Caudate nucleus (tissue), 63 donors: ENCODE measurements at places on chromosomes 3 and 15.
A peak's percentile ranks its signal among the peaks of the same experiment; 100 is the strongest.

GRCh38 chr3:142997330-142997729 lies 4.0 kb upstream of the U2SURP start:
- no peak for DNase-seq

DNA sequence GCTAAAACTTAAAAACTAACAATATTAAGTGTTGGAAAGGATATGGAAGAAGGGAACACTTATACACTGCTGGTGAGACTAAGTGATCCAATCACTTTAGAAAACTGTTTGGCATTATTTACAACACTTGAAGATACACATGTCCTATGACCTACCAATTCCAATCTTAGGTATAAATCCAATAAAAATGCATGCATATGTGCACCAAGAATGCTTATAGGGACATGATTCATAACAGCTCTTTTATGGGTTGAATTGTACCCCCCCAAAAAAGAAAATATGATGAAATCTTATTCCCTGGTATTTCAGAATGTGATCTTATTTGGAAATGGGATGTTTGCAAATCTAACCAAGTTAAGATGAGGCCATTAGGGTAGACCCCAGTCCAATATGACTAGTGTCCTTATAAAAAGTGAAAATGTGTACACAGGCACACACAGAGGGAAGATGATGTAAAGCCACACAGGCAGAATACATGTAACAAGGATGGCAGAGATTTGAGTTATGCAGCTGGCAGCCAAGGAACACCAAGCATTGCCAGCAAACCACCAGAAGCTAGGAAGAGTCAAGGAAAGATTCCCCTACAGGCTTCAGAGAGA lies 15.3 kb downstream of the CCR8 start:
- DNase-seq = no peak

DNA sequence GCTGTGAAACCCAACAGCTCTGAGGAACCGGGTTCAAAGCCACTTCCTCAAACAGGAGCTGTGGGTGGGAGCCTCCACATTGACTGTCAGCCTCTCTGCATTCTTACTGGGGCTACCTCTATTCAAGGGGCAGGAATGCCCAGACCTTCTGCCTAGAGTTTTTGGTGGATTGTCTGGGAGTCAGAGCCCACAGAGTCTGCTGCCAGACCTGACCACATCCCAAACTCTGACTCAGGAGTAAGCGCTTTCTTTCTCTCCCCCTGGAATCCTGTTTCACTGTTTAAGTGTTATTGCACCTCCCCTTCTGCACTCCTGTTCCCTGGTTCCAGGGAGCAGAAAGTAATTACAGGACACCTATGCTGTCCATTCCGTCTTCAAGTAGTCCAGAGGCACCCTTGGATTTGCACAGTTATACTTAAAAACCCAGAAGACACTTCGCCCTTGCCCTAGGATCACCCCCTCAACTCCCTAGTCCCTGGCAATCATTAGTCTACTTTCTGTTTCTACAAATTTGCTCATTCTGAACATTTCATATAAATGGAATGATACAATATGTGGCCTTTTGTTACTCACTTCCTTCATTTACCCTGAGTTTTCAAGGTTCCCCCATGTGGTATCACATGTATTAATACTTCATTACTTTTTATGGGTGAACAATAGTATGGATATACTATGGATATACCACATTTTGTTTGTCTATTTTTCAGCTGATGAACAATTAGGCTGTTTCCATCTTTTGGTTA lies 37.9 kb upstream of the TJP1 start:
- no peak for DNase-seq

DNA sequence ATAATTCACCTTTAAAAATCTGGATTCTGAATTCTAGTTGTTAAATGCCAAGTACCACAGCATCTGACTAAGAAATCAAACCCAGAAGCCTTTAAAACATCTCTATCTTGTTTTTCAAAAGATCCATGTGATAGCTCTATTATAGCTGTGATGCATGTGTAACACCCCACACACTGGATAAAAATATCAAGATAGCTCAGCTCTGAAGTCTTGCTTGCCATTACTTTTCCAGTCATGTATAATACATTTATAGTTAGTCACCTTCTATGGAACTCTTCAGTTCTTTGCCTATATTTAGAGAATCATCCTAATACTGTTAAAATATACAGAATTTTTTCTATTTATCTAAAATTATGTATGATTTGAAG lies 11.6 kb downstream of the ARPP19 start:
- DNase-seq = no peak

- DNase-seq = peak; percentile 59
Measured at GRCh38 chr3:141402476-141403171, 34.3 kb downstream of the ZBTB38 start.

- no peak for DNase-seq
Measured at GRCh38 chr3:42376344-42376798, 34.0 kb downstream of the LYZL4 start.

GRCh38 chr15:71756599-71757352 lies 53.6 kb upstream of the NR2E3 start:
- no peak for DNase-seq

GRCh38 chr3:42077785-42078184 lies 13.4 kb upstream of the TRAK1 start:
- no peak for DNase-seq

DNA sequence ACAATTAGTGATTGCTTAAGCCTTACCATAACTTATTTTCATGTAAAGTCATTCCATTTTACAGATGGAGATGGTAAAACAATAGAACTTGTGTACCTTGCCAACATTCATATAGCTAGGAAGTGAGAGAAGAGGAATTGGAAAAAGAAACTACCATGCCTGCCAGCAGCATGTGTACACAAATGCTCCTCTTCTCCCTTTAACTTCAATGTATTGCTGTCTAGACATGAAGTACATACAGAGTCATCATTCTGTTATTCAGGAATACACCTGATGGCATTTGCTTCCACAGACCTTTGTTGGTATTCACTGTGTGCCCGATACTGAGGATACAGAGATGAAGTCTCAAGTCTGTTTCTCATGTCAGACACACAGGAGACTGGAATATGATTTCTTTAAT lies 7.1 kb upstream of the TMEM207 start:
- no peak for DNase-seq

DNA sequence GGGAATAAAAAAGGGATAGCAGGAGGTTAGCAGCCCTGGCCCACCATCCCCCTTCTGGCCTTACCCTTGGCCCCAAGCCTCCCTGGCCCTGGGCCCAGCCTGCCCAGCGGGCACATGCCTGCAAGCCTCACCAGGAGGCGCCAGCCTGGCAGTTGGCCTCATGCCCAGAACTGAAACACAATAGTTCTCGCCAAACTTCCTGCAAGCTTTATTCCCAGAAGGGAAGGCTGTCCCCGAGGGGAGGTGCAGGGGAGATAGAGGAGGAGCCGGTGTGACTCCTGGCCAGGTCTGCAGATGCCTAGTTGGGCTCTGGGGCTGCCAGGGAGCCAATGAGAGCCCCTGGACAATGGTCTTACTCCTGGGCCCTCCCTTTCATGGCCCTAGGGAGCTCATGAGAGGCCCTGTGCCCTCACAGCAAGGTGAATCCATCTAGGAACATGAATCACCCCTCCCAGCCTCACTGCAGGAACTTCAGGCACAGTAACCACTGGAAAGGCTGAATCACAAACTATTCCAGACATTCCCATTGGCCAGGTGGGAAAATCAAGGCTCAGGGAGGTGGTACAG lies 4.0 kb downstream of the CCDC33 start:
- DNase-seq = peak; percentile 34

DNA sequence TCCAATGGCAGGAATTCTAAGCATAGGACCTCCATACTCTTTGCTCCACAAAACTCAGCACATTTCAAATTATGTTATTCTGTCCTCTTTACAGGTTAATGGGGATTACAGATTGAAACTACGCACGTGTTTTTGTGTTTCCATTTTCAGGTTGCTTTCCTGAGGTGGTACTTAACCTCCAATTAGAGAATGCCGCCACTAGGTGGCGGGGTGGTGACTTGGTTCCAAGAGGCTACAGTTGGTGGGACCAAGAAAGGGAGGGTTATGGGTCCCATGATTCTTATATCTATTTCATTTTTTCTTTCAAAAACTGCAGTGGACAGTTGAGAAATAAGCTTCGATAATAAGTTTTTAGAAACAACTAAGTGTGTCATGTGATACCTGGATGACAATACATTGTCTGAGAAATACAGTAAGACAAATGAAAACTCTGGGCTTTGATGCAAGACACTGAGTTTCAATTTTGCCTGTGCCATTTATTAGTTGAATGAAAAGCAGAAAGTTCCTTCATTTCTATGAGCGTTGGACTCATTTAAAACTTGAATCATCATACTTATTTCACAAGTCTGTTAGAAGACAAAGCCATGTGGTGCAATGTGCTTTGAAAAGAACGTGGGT lies 539.0 kb downstream of the FGF12 start:
- DNase-seq = no peak

DNA sequence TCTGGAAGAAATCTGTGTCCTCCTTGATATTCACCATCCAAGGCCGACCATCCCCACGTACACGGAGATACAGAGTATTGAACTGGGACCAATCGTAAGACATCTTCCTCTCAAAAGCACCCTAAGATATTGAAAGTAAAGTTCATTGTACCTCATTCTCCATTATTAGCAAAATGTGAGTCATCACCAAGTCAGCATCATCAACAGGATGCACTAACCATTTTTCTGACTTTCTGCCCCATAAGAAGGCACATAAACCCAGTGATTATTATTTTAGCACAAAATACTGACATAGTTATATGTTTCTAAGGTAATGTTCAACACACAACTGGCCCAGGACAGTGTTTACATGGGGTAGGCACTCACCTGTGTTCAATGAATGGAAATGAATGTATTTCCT lies 7.4 kb downstream of the NDUFAF1 start:
- no peak for DNase-seq

- no peak for DNase-seq
Measured at GRCh38 chr3:71031914-71032521, 551.5 kb downstream of the FOXP1 start.

- DNase-seq = no peak
Measured at GRCh38 chr3:129059311-129059958, 1.1 kb upstream of the GP9 start.

GRCh38 chr3:55511895-55512570 lies 24.9 kb upstream of the WNT5A start:
- no peak for DNase-seq

- DNase-seq = no peak
Measured at GRCh38 chr15:69613182-69613581, 160.6 kb downstream of the RPLP1 start.

- DNase-seq = no peak
Measured at GRCh38 chr3:6935970-6936369, 75.1 kb downstream of the GRM7 start.

DNA sequence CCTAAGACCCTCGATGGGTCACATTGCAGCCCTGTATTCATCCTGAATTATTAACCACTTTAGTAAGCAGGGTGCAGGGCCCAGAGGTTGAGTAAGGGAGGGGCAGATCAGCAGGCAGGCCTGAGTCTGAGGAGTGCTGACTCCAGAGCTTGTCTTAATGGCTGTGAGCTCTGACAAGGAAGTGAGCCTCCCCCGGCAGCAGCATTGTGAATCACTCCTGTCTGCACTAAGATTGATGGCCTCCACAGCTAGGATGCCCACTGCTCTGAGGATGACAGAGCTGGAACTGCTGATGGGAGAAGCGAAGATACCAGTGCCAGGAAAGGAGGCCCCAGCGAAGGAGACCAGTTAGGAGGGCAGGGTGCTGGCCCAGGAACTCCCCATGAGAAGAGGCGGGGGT lies 46.5 kb upstream of the CCDC174 start:
- DNase-seq = no peak

- no peak for DNase-seq
Measured at GRCh38 chr3:115549071-115549470, 74.2 kb upstream of the GAP43 start.

GRCh38 chr3:58164199-58164879 lies 46.4 kb downstream of the DNASE1L3 start:
- no peak for DNase-seq

DNA sequence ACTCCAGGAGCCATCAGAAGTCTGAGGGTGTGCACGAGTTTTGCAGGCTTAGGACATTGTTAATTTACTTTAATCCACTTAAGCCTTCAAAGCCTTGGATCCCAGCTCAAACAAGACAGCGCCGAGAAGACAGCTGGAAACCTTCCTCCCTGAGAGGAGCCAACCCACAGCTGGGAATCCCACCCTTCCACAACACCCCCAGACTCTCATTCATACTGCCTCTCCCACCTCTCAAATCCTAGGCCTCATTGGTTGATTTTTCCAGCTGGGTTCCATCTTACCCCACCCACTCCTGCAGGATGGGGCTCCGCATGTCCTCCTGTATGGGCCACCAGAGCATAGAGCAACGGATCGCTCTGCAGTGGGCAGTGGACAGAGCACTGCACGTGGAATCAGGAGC lies 80.4 kb downstream of the SEMA5B start:
- no peak for DNase-seq

DNA sequence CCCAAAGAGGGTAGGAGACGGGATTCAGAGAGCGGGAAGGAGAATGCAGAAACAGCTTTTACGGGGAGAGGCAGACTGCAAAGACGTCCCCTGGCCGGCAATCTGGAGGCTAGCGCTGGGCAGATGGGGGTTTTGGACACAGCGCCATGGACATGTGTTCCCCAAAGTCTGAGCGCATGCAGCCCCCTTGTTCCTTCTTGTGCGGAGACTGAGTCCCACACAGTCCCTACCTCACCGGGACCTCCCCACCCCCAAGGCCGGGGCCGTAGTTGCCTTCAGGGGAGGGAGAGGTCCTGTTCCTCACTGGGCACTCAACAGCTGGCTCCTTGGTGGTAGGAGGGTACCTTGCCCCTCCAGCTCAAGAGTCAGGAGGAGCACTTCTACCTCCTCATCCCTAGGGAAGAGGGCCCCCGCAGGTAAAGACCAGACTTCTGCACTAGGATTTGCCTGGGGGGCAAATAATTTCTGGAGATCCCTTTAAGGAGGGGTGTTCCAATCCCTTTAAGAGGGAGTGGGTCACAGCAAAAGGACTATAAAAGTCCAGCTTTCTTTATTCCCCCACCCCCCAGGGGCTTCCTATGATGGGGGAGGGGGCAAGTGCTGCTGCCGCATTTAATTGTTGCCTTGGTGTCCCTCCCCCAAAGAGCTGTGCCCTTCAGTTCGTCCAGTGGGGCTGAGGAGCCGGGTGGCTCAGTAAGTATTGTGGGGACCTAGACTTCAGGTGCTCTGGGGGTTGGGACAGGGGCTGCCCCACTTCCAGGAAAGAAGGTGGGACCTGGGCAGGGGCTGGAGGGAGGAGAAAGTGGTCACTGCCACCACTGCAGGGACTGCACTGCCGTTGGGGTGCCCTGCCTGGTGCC lies 3.6 kb upstream of the BAHD1 start:
- DNase-seq = no peak

DNA sequence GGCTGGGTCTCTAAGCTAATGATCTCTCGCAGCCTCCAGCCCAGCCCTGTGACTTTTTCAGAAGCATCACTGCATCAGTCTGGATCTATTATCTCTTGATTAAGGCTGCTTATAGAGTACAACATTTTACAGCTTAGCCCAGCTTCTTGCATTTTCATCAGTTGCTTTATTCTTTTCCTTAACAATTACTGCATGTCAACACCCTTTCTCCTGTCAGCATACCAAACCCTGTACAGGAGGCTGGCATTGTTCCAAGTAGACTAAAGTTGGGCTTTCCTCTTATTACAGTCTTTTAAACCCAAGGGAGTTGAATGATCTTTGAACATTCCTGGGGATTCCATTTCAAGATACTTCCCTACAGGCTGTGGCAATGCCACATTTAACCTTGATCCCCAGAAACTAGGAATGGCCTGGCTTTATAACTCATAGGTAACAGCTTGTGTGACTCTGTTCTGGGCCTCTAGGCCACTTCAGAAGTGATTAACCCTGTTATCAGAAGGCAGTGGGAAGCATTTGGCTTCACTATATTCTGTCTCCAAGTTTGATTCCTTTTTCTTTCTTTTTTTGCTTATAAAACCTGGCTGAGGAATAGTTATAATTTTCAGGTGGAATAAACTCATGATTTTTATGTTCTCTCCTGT lies 182.9 kb downstream of the KCNMB2 start:
- no peak for DNase-seq
